ENCODE measurements at places on chromosomes 12 and 14.

- DNase-seq = no peak
Observed at GRCh38 chr12:130063866-130064265, 98.4 kb upstream of the FZD10 start.

GRCh38 chr14:50230701-50231474 is 490 bp downstream of the SOS2 start:
- no peak for DNase-seq

DNA sequence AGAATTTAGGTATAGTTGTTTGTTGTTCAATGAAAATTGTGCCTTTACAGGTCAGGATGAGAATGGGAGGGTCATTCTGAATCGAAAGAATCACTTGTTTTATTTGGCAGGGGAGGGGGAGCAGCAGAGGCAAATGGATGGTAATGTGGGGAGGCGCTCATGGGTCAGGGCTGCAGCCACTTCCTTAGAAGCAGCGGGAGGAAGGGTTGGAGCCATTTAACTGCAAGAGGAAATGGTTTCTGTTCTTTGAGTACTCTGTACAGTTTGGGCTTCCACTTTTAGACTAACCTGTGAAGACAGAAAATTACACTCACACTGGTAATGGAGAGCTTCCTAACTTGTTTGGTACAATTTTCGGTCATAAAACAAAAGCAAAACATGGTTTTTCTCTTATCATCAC is 57.2 kb downstream of the PIWIL1 start:
- no peak for DNase-seq

GRCh38 chr12:104459368-104459909 is 2.7 kb downstream of the CHST11 start:
- no peak for DNase-seq

DNA sequence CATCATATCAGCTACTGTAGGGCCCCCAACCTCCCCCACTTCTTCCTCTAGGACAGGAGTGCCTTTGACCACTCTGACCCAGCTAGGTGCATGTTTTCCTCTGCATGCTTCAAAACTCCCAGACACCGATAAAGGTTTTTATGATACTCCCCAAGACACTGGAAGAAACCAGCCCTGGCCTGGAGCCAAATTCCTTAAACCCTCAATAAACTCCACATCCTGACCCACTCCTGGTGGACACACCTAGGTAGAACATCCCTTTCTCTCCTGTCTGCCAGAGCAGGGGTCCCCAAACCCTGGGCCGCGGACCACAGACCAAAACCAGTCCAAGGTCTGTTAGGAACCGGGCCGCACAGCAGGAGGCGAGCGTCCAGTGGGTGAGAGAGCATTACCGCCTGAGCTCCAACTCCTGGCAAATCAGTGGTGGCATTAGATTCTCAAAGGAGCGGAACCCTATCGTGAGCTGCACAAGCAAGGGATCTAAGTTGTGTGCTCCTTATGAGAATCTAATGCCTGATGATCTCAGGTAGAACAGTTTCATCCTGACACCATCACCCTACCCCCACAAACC is 49.6 kb downstream of the NT5DC3 start:
- DNase-seq = no peak

- DNase-seq = no peak
Observed at GRCh38 chr12:52501490-52501889, 8.4 kb upstream of the KRT6A start.

- DNase-seq = no peak
Observed at GRCh38 chr12:31861360-31861759, 97.9 kb upstream of the RESF1 start.

DNA sequence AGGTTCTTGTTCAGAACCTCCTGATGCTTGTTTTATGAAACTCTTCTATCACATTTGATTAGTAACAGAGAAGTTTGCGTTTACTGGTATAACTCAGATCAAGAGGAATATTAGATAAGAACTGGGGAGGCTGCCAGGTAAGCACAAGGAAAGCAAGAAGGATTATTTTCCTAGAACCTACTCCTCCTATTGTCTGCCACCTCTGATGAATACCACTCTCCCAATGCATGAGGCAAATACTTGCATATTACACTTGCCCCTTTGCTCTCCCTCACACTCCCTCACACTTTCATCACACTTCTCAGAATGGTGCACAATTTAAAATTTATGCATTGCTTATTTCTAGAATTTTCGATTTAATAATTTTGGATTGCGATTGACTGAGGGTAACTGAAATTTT is 43.6 kb downstream of the LIN7A start:
- no peak for DNase-seq

DNA sequence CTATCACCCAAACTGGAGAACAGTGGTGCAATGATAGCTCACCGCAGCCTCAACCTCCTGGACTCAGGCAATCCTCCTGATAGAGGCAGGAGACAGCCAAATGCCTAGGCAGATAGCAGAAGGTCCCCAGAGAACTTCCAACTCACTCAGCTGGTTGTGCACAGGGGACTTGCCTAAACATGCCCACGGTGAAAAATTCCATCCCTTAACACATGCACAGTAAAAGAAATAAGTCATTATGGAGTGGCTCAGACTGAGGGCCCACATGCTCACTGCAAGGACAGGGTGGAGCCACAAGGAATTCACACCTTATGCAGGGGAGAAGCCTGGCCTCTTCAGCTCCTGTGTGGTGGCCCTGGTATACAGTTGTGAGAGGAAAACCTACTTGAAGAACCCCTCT is 525.8 kb upstream of the ATP2B1 start:
- DNase-seq = no peak

DNA sequence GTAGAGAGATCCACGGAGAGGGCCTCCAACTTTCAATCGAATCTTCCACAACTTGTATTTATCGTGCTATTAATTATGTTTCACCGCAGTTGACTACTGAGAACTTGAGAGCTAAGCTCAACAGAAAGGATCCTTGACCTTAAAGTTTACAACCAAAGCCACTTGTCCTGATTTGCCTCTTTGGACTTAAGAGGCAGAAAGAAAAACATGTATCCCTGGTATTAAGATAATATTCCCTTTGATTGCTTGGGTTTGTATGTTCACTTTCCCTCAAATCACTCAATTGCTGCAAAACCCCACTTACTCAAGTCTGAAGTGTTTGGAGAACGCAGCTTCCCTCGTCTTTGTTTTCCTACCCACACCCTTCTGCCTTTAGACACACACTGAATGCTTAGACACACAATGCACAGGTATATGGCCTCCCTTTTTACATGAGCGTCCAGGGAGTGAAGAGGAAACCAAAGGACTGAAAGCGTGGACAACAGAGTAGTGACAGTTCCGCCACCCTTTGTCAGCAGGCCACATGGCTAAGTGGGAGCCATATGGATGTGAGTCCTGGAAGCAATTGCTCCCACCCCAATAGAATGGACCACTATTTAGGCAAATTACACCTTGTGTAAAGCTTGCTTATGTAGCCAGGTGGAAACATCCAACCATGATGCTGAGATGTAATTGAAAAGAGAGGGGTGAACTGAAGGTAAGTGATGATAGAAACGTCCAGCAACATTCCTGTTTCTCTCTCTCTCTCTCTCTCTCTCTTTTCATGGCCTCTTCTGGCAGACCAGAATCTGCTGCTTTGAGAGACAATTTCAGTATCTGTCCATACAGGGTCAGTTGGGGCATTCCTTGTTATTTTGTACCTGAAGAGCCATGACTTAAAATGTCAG is 1.4 kb upstream of the PKP2 start:
- no peak for DNase-seq

DNA sequence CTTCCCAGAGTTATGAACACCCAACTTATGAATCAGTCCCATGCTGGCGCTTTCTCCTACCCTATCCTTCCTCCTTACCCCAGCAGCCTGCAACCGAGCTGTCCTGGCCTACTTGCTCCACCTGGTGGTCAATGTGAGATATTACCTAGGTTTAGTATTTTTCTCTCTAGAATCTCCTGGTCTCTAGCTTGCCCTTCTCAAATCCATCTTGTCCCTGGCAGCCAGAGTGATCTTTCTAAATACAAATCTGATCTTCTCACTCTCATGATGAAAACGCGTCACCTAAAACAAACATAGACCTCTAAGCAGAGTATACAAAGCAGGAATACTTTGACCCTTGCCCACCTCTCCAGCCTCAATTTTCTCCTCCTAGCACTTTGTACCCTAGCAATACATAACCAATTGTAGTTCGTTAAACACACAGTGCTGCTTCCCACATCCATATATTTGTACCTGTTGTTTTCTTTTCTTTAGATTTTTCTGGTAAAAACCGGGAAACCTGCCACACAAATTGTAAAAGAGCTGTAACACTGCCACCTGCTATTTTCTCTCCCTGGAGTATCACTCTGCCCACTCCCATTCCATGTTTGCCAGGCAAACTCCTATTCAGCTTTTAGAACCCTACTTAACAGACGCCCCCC is 20.0 kb upstream of the TCP11L2 start:
- DNase-seq = peak; percentile 10

- no peak for DNase-seq
Observed at GRCh38 chr14:89424241-89424640, 7.2 kb upstream of the FOXN3 start.

- DNase-seq = peak; percentile 11
Observed at GRCh38 chr12:104219908-104220404, 4.4 kb downstream of the TXNRD1 start.

DNA sequence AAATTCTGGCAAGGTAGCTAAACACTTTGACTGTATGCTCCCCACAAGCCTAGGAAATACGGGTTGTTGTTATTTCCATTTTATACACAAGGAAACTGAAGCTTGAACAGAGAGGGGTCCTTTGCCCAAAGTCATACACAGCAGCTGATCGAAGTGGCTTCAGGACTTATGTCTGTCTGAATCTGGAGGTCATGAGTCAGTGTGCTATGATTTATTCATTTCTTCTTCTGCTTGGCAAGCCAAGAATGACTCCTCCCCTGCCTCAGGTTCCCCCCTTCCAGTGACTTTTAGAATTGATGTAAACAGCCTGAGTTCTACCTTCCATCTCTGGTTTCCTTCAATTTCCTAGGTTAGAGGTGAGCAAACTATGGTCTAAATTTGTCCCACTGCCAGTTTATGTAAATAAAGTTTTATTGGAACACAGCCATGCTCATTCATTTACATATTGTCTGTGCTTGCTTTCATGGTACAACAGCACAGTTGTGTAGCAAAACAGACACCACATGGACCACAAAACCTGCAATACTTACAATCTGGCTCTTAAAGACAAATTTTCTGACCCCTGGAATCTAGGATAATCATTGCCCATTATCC is 34.9 kb upstream of the WSCD2 start:
- DNase-seq = no peak

GRCh38 chr14:35403114-35403602 is 1.4 kb downstream of the NFKBIA start:
- DNase-seq = peak; percentile 45

DNA sequence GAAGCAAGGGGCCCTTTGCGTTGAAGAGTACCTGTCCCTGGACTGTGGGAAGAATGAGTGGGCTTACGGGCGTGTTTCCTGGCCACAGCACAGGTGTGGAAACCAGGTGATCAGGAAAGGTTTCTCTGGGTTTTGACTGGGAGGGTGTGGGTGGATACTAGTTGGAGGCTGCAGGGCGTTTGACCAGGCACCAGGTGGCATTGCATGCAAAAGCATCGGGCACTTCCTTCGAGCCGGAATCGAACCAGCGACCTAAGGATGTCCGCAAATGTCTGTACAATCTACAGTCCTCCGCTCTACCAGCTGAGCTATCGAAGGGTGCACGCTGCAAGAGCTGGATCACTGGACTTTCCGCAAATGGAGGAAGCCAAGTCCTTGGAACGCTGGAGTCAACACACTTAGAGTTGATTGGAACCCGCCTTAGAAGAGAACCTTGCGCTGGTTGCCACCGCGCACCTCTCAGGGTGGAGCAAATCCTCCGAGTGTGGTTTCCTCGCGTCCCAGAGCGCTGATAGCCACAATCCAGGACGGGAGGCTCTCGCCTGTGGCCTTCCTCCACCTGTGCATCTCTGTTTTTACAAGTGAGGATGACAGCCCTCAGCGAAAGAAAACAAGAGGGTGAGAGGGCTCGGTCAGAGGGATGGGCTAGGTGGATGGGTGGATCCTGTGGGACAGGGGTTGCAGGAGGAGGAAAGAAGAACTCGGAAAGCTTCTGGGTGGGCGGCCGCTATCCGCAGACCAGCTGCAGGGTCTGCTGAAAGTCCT is 21.2 kb upstream of the RNASE4 start:
- peak; percentile 51 for DNase-seq

DNA sequence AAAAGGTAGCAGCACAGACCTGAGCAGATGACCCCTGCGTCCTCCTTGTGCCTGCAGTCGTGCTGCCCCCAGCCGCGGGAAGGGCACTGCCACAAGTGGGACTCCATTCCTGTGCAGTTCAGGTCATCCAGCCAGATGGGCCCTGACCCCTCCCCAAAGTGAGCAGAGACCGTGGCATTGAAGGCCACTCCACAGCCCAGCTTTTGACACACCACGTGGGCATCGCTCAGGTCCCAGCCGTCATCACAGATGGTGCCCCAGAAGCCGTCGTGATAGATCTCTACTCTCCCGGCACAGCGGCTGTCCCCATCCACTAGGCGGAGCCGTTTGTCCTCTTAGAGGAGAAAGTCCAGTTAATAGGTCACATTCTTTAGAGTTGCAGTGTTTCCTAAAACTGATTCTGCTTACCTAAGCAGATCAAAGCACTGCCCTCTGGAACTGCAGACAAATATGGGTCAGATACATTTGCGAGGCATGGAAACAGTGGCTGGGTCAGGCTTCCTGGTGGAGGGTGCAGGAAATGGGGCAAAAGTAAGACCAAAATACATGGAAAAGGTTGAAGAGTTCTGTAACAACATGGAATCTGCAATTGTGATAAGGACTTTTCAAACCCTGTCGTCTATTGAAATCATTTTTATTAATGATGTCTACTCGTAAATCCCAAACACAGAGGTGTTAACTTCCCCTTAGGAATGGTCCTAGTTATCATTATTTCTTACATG is 69.4 kb downstream of the CD163L1 start:
- no peak for DNase-seq

GRCh38 chr14:31194661-31195060 is 12.9 kb downstream of the HECTD1 start:
- no peak for DNase-seq

DNA sequence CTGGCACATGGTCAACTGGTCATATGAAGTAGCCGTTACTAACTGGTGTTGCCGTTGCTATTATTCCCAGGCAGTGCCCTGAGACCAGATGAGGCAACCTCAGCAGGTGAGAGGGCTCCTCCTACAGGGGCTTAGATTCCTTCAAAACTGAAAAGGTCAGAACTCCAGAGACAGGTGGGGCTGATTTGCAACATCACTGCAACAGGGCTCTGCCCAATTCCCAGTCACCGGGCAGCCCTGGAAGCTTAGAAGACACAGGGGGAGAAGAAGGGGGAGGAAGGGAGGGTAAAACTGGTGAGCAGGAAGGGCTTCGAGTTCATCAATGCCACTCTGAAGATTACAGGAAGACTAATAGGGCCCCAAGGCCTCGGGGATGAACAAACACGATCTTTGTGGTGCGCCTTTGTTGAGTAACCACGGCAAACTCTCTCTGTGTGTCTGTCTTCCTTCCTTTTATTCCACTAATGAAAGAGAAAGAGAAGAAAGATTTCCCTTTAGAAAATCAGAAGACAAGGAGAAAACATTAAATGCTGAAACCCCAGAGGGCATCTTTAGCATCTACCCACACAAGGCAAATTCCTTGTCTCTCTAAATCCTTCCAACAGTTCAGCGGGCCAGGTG is 749.1 kb upstream of the TBX3 start:
- no peak for DNase-seq

GRCh38 chr14:74245292-74245691 is 6.0 kb downstream of the VSX2 start:
- DNase-seq = no peak
